Fibroblast of the aortic adventitia (primary cell): ENCODE measurements at places on chromosomes 2 and 18. TPM values are rescaled to one million over a fixed set of nuclear protein-coding genes. Genes with fewer than 3 reads are reported as not detected.

- no peak for DNase-seq
Measured at GRCh38 chr2:154549869-154550268, 148.6 kb upstream of the KCNJ3 start.

DNA sequence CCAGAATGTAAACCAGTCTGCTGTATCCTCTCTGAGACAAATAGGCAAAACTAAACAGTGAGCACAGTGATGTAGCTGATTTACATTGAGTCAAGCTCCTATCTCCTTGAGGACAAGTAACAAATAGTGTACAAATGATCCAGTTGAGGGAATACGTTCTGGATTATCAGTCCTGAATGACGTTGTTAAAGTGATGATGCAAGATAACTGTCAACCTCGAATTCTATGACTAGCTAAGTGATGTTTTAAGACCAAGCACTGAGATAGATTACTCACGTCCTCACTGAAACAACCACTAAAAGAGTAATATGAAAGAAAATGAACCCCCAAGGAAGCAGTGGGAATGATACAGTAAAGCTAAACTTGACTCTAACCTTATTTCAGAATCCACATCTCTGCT lies 46.8 kb downstream of the SMC6 start:
- DNase-seq = no peak

- no peak for DNase-seq
Measured at GRCh38 chr2:136765256-136766072, at the start of gene THSD7B. TSS of gene THSD7B (plus strand) at chr2:136765545. CDS start at chr2:136882179, 116,634 bp downstream.

DNA sequence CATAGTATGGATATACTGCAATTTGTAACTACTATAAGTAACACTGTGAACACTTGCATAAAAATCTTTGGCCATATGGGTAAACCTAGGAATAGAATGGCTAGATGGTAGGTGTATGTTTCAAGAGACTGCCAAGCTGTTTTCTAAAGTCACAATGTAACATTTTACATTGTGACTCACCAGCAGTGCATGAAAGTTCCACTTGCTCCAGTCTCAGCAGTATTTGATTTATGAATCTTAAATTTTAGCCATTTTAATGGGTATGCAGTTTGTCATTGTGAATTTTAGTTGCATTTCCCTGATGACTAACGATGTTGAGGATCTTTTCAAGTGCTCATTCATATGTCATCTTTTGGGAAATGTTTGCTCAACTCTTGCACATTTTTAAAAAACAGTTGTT lies 86.1 kb downstream of the FARSB start:
- DNase-seq = peak; percentile 42

DNA sequence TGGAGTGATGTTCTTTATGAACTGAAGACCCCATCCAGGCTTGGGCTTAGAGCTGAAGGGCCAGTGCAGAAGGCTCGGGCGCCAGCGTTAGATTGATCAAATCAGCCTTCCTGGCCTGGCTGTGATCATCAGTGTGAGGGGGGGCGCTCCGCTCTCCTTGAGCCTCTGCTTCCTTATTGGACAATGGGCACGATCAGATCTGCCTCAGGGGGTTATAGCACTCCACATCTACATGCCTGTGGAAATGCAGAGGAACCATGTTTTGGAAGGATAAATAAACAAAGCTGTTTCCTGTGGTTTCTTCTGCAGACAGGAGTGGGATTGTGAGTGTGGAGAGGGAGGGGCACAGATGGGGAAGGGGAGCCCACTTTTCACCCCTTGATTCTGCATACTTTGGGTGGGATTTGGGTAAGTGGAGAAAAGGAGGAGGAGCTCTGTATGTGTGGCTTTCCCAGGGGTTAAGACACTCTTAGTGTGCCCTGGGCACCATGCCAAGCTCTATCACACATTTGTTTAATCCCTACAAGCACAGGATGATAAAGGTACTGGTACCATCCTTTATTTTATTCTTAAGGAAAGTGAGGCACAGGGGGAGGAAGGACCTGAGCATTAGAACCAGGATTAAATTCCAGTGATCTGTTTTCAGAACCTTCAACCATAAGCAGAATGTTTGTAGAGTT lies 150.5 kb downstream of the EN1 start:
- DNase-seq = peak; percentile 26

- peak; percentile 94 for DNase-seq
Measured at GRCh38 chr2:8598295-8599165, 83.3 kb upstream of the ID2 start.

DNA sequence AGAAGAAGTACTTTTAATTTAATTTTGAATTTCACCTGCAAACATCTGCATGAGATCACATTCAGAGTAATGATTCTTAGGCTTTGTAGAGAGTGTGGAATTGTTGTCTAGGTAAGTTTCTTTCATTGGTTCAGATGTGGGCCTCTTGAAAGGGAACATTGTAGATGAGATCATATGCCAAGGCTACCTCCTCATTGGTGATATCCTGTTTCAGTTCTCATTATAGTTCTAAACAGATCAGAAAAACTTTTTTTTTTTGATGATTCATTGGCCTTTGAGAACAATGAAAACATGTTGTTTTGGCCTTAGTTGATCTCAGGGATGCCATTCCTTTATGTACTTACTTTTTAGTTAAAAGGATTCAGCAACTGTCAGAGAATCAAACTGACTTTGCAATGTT lies 44.5 kb downstream of the EML6 start:
- DNase-seq = peak; percentile 52

DNA sequence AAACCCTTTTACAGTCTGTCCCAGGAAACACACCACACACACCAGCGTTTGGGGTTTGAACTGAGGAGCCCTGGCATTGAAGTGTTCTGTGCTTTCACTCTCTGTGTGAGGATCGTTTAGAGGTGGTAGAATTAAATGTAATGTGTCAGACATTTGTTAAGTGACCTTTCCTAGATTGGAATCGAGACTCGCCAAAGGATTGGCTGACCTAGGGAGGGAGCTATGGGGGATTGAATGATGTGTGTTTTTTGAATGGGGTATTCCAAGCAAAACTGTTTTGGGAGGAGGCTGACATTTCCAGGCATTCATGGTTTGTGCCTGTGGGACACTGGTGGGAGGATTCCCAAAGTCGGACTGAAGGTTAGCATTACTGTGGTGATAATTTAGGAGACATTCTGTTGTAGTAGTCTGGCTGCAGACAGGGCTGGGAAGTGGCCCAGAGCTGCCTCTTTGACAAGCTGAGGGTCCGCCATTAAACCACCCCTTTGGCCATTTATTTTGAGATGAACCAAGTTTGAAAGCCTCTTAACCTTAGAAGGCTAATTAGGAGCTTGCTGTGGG lies 1.7 kb downstream of the MYO1B start:
- no peak for DNase-seq

DNA sequence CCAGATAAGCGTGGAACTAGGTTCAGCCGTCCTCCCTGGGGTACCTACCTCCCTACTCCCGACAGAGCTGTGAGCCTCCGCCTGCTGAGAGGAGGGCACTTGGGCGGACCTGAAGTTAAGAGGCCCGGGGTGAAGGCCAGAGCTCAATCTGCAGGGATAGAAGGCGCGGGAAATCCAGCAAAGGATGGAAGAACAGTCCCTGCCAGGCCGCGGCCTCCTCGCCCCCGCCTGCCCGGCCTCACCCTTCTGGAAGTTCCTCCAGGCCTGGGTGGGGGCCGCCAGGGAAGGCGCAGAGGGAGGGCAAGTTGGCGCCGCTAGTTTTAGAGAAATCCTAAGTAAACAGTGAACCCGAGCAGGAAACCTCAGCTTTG lies 13.0 kb downstream of the EN1 start:
- DNase-seq = no peak

GRCh38 chr2:23843051-23843976 lies 83.6 kb downstream of the ATAD2B start:
- peak; percentile 47 for DNase-seq

GRCh38 chr2:29502460-29502911 lies 387.3 kb downstream of the CLIP4 start:
- DNase-seq = peak; percentile 11

DNA sequence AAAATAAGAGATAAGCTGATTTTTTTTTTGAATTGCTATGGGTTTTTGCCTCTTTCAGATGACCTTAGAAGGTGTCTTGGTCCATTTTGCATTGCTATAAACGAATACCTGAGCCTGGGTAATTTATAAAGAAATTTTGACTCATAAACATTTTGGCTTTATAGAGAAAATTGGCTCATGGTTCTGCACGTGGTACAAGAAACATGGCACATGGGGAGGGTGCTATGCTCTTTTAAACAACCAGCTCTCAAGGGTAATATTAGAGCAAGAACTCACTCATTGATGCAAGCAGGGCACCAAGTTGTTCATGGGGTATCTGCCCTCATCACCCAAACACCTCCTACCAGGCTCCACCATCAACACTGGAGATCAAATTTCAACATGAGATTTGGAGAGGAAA lies 408.8 kb downstream of the NUP35 start:
- DNase-seq = no peak

- no peak for DNase-seq
Measured at GRCh38 chr2:55152475-55153412, 79.3 kb downstream of the CLHC1 start.

DNA sequence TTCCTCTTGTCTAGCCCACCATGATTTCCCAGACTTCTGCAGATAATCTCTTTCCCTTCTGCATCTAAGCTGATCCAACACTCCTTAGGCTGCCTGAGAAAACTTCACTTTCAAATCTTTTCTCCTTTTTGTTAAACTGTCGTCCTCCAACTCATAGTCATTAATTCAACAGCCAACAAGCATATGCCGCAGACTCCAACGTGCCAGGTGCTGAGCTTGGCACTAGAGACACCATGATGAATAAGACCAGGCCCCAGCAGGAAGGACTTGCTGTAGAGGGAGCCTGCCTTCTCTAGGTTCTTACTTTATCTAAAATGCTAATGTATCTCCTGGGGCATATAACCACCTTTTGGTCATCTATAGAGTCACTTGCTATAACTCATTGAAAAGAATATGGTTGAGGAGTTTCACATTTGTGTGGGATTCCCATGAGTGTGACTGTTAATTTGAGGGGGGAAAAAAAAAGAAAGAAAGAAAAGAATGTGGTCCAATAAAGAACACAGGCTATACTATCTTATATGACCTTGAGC lies 51.0 kb downstream of the ANKRD44 start:
- DNase-seq = no peak

GRCh38 chr2:230865766-230866755 lies 1.3 kb downstream of the ITM2C start:
- no peak for DNase-seq

GRCh38 chr2:75561566-75562512 lies 1.1 kb upstream of the EVA1A start:
- no peak for DNase-seq

- no peak for DNase-seq
Measured at GRCh38 chr2:167336213-167336612, 447.9 kb downstream of the XIRP2 start.

DNA sequence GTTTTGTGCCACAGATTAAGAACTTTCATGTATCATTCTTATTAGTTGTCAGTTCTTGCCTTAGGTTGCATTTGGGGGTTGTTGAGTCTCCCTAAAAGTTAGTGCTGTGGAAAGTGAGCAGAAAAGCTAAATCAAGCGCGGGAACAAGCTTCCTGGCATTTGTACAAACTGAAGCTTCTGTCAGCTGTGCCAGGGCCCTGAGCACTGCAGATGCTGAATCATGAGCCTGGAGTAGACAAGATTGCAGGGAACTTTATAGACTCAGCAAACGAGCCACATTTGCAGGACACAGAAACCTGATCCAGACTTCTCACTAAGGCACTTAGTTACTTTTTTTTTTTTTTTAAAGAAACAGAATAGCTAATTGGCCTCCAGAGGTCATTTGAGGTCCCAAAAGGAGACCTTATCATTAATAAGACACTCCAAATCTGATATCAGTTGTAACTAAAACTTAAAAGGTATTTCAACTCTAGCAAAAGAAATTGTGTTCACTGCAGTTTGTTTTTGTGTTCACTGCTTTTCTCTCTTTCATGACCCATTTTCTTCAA lies 88.7 kb downstream of the ADAM23 start:
- peak; percentile 23 for DNase-seq

DNA sequence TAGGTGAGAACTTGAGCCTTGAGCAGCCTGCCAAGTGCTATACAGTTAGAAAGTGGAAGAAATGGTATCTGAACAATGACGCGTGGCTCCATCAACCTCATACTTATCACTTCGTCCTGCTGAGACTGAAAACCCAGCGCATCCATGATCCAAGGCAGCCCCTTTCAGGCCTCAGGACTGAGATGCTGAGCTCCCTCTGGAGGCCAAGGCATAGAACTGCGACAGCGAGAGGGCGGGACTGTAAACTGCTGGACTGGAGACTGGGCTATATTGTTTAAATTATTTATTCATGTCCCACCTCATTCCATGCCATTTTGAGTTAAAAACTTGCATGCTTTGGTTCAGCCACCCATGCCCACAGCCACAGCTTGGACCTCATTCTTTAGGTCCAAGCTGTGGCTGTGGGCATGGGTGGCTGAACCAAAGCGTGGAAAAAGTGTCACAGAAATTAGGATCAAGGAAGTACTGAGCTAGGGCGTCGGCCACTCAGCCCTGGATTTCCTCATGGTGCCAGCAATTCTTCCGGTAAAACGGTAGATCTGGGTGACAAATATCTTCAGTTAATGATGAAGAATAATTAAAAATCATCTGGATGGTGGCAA lies 195.5 kb downstream of the L3MBTL4 start:
- peak; percentile 69 for DNase-seq

DNA sequence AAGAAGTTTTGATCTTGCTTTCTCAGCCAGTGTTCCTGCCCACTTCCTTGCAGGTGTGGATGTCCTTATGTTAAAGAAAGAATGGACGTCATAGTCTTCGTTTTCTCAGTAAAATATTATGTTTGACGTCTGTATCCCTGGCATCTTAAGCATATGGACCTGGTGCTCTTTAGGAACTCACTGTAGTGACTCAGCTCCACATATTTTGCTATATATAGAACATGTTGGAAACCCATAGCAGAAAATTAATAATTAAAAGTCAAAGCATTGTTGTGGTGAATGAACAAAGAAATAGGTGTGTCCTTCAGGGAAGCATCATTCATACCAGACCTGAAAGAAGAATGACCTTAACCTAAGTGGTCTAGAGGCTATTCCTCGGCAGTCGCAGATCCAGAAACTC lies 196.1 kb downstream of the MCFD2 start:
- peak; percentile 68 for DNase-seq

DNA sequence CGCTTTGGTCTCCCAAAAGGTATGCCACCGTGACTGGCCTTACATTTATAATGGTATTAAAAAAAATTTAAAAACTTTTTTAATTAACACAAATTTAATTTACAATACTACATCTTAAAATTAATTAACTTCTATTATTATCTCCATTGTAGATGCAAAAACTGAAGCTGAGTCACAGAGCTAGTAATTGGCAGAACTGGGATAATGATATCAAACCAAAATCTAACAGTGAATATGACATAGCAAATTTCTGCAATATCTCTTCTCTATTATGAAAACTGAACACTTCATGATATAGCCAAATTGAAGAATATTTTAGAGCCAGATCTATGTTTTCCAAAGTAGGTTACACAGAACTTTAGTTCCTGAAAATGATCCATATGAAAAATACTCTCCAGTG lies 66.4 kb upstream of the CHAC2 start:
- DNase-seq = no peak

- DNase-seq = no peak
Measured at GRCh38 chr2:192381082-192381481, 186.3 kb upstream of the TMEFF2 start.

CLK1 gene
- total RNA-seq = 59.8 and 175 TPM in 2 replicates

COL4A3 gene
- total RNA-seq = 0.08 and 1.3 TPM in 2 replicates

TMEM200C gene
- 0.33 and 0.36 TPM in 2 replicates for total RNA-seq

GALNT14 gene
- 0.72 TPM in 1 of 2 replicates, not detected in the other for total RNA-seq

ANKRD53 gene
- total RNA-seq = 1.1 and 6.5 TPM in 2 replicates

C1QL2 gene
- total RNA-seq = not detected in 2 replicates

STAT4 gene
- 0.54 and 0.98 TPM in 2 replicates for total RNA-seq

TXNL1 gene
- total RNA-seq = 30.2 and 68.3 TPM in 2 replicates

ALK gene
- total RNA-seq = 0.27 and 0.82 TPM in 2 replicates

LRP1B gene
- total RNA-seq = 0.36 and 0.74 TPM in 2 replicates

LCT gene
- not detected in 2 replicates for total RNA-seq

DNAJC5G gene
- not detected in 2 replicates for total RNA-seq

SERPINB7 gene
- 0.27 TPM in 1 of 2 replicates, not detected in the other for total RNA-seq

MC4R gene
- total RNA-seq = not detected in 2 replicates

FNDC4 gene
- total RNA-seq = 7.3 and 45.8 TPM in 2 replicates
